ENCODE measurements at places on chromosomes 5 and 9.

DNA sequence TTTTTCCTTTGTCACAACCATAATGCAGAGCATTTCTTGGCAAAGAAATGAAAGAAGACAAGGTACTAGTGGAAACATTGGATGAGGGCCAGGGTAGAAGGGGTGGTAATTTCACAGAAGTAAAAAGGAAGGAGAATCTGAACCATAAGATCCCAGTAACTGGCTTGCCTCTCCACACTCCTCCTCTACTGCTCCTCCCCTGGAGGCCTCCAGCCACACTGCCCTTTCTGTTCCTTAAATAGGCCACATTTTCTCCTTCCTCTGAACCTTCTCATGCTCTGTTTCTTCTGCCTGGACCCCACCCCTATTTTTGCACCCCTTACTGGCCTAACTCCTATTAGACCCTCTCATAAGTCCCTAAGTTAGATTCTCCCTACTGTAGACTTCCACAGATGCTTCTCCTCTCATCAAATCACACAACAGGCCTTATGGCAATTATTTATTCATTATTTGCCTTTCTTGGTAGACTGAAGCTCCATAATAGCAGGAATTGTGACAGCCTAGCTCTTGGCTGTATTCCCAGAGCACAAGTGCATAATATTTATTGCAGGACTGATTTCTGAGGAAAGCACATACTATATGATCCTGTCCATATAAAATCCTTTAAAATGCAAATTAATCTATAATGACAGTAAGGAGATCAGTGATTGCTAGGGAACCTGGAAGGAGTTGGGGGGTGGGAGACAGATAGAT, 31.3 kb upstream of the GRIA1 start:
- DNase-seq, result no peak

GRCh38 chr5:55307383-55308253, at the start of the genes DHX29 and MTREX:
Gene DHX29 (minus strand): TSS chr5:55307694. CDS start chr5:55307573, 121 bp downstream.
Gene MTREX (plus strand): TSS chr5:55307989. CDS start chr5:55308014, 25 bp downstream.
- peak; percentile 91 for DNase-seq

- DNase-seq, result peak; percentile 46
Measured at GRCh38 chr9:134185536-134186011, 21.2 kb upstream of the RNU6ATAC start.

DNA sequence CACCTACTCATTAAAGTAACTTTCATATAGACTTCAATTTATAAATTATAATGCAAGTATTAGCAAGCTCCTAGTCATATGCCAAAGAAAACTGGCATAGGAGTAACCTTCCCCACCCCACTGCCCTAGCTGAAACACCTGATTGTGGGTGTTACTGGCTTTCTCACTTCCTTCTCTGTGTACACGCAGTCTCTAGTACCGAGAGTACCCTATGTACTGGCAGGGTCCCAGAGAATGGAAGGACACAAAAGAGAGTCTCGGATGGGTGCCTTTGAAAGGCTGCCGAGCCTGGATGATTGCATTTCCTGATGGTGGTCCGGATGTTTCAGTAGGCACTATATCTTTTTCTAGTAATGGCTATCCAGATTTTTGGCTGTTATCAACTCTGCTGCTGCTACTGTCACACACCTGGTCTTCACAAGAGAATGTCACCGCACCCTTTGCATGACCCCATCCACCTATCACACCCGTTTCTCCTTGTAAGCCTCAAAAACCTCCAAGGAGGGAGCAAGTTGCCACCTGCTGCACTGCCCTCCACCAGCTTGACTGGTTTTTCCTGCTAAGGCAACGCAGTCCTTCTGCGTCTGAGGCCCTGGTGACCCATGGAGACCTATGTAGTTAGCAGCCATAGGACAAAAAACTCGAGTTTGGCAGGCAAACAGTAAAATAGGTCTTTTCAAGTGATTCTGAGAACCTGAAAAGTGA, 53.8 kb upstream of the CLINT1 start:
- no peak for DNase-seq

Measured in cerebellar cortex (tissue), 1 donor.